ENCODE measurements at places on chromosomes 6 and 20.

- no peak for DNase-seq
- H3K27me3 ChIP-seq: peaks cover 32% of the 10 kb centered on the region
- H3K4me3 ChIP-seq: no peak overlapping the region
- no peak overlapping the region for H3K27ac ChIP-seq
- H3K36me3 ChIP-seq: peaks cover 4% of the 10 kb centered on the region
Observed at GRCh38 chr6:14105547-14105946, 12.0 kb upstream of the CD83 start.

- peaks cover 3% of the 10 kb centered on the region for H3K4me1 ChIP-seq
- H3K4me3 ChIP-seq: no peak overlapping the region
- no peaks in the 10 kb centered on the region for H3K36me3 ChIP-seq
- no peak overlapping the region for H3K27ac ChIP-seq
Observed at GRCh38 chr6:99709062-99709461, 102.4 kb downstream of the PRDM13 start.

GRCh38 chr6:11204794-11205366 is 27.6 kb downstream of the NEDD9 start:
- H3K27ac ChIP-seq: no peak overlapping the region
- H3K4me3 ChIP-seq: no peak overlapping the region
- H3K4me1 ChIP-seq: peaks cover 33% of the 10 kb centered on the region
- no peak for DNase-seq
- H3K27me3 ChIP-seq: no peaks in the 10 kb centered on the region

DNA sequence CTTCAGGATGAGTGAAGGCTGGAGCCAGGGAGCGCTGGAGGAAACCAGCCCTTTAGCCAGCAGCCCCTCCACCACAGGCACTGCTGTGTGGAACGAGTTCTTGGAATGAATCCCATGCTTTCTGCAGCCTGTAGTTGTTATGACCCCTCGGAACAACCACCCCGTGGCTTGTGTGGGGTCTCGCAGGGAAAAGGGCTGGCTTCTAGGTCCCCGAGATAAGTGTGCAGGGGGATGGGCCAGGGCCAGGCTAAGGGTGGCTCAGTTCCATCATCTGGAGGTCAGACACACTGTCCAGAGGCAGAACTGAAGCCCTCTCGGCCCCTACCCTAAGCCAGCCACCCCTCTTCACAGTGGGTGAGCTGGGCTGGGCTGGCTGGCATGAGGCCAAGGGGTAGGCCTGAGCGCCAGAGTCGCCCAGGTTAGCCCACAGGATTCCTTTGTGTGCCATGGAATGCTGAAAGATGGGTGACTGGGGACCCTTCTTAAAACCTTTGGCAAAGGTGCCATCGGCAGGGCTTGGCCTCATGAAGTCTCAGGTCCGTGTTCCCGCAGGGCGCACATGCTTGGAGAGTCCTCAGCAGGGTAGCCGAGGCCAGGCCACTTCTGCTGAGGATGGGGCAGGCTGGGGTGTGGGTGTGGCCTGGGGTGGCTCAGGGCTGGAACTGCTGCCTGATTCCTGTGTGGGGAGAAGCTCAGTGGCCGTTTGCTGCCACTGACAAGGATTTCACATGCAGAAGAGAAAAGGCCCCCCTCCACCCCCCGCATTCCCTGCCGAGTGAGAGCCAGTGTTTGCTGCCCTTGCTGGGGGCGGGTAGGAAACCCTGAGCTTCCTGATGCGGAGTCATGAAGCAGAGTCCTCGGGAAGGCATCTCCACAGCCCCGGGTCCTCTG is 24.6 kb downstream of the SPATA2 start:
- H3K4me1 ChIP-seq: peaks cover 32% of the 10 kb centered on the region
- H3K27me3 ChIP-seq: no peaks in the 10 kb centered on the region
- no peaks in the 10 kb centered on the region for H3K36me3 ChIP-seq
- no peak for DNase-seq
- H3K27ac ChIP-seq: no peak overlapping the region
- no peak overlapping the region for H3K4me3 ChIP-seq

- H3K36me3 ChIP-seq: no peaks in the 10 kb centered on the region
- DNase-seq: no peak
- no peaks in the 10 kb centered on the region for H3K4me1 ChIP-seq
- no peak overlapping the region for H3K27ac ChIP-seq
Observed at GRCh38 chr6:166115609-166116008, 52.0 kb downstream of the TBXT start.

DNA sequence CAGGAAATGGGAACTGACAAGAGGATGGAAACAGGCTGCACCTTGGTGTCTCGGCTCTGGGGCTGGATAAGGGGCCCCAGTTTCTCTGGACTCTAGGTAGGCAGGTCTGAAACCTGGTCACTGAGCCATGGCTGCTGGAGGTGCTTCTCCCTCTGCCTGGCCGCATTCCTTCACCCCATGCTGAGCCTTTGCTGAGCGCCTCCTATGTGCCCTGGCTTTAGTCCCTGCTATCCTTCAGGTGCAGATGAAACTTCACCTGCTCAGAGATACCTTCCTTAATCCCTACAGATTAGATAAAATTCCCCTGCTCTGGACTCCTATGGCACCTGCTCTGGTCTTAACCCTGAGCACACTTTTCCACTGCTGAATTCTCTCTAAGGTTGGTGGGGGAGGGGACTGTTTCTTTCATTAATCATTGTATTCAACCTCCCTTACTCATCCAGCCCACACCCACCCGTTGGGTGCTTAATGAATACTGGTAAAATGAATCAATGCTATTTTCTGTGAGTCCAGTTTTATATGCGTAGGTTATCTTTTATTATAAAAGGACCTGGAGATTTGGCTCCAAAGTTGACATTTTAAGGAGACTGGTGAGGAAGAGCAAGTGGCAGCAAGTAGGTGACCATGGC is 19.3 kb downstream of the MYLK4 start:
- no peak overlapping the region for H3K4me3 ChIP-seq
- H3K27me3 ChIP-seq: peaks cover 31% of the 10 kb centered on the region
- peaks cover 4% of the 10 kb centered on the region for H3K4me1 ChIP-seq
- H3K36me3 ChIP-seq: peaks cover 4% of the 10 kb centered on the region

- H3K27me3 ChIP-seq: no peaks in the 10 kb centered on the region
- no peaks in the 10 kb centered on the region for H3K4me1 ChIP-seq
- H3K4me3 ChIP-seq: no peak overlapping the region
- no peak for DNase-seq
Observed at GRCh38 chr6:153843420-153843819, 195.6 kb upstream of the OPRM1 start.

DNA sequence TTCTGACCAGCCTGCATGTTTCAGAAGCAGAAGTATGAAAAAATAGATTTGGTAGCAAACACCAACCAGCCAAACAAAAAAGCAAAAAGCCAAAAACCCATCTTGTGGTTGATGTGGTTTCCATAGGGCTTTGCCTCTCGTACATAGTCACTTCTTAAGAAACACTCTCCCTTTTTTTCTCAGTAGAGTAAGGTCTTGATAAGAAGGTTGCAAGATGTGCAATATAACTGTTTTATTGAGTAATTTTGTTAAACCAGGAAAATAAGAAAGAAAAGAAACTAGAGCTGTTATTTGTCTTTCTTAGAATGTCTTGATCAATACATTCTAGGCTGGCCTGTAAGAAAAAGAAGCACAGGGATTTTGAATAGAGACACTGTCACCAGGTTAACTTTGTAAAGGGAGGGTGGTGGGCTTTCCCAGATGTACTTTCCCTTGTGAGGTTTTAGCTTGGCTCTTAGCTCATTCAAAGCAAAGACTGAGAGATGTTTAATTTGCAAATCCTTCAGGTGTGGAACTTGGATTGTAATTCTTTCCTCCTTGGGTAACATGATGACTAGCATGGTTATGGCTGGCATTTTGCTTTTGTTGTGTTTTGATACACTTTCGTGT is 49.7 kb downstream of the AKAP12 start:
- no peak overlapping the region for H3K4me3 ChIP-seq
- DNase-seq: no peak
- H3K36me3 ChIP-seq: peaks cover 3% of the 10 kb centered on the region
- peaks cover 66% of the 10 kb centered on the region for H3K27me3 ChIP-seq
- peaks cover 20% of the 10 kb centered on the region for H3K4me1 ChIP-seq

- peaks cover 2% of the 10 kb centered on the region for H3K36me3 ChIP-seq
- DNase-seq: no peak
- no peaks in the 10 kb centered on the region for H3K27me3 ChIP-seq
- H3K27ac ChIP-seq: no peak overlapping the region
Observed at GRCh38 chr6:149140910-149141290, 176.6 kb upstream of the TAB2 start.

GRCh38 chr6:83707829-83708545 is 914 bp downstream of the SNAP91 start:
- H3K27ac ChIP-seq: no peak overlapping the region
- peaks cover 2% of the 10 kb centered on the region for H3K36me3 ChIP-seq

- H3K27me3 ChIP-seq: peaks cover 16% of the 10 kb centered on the region
- H3K36me3 ChIP-seq: no peaks in the 10 kb centered on the region
- no peak for DNase-seq
- H3K4me1 ChIP-seq: peaks cover 2% of the 10 kb centered on the region
Observed at GRCh38 chr20:63394069-63394919, 33.1 kb upstream of the CHRNA4 start.

- no peak overlapping the region for H3K4me3 ChIP-seq
- DNase-seq: no peak
- no peak overlapping the region for H3K27ac ChIP-seq
- peaks cover 6% of the 10 kb centered on the region for H3K4me1 ChIP-seq
- H3K27me3 ChIP-seq: peaks cover 64% of the 10 kb centered on the region
- H3K36me3 ChIP-seq: no peaks in the 10 kb centered on the region
Observed at GRCh38 chr6:21601339-21601923, 7.9 kb downstream of the SOX4 start.

DNA sequence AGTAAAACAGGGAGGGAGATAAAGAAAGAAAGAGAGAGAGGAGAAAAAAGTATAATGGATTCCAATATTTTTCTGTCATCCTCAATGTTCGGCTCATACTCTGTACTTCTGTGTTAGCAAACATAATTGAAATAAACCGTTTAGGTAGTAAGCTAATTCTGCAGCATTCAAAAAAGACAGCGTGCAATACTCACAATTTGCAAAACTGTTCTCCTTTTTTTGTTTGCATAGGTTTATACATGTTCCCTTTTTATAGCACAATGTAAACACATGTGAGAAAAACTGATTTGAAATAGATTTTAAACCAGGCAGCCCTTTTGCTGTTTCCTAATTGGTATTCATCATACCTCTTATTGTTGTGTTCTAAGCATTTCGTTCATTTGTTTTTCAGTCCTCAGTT is 188.9 kb downstream of the PLCB1 start:
- H3K4me3 ChIP-seq: no peak overlapping the region
- peaks cover 2% of the 10 kb centered on the region for H3K36me3 ChIP-seq
- H3K4me1 ChIP-seq: peaks cover 6% of the 10 kb centered on the region
- no peaks in the 10 kb centered on the region for H3K27me3 ChIP-seq

DNA sequence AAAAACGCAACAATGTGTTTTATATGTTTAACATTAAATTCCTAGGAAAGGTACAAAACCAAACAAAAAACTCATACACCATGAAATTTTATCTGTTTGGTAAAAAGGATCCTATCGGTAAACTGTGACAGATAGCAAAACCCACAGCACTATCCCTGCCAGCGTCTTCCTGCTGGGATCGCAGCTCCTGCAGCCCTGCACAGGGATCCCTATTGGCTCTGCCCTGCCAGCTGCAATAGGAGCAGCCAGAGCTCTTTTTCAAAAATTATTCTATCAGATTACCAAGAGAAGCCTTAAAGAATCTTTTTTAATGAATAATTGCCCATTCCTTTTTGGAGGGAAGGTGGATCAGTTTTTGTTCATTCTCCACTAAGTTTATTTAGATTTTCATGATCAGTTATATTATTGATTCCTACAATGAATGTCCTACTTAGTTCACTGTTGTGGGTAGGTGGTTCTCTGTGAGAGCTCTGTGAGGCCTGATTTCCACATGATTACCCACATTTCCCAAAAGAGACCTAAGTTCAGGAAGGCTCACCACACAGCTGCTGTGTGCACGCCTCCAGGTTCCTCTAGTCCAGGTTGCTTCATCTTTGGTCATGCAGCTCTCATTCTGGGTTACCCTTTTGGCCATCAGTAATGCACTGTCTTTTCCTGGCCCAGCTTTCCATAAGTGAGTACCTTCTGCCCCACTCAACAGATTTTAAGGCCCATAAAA is 293.8 kb downstream of the FRK start:
- H3K27me3 ChIP-seq: no peaks in the 10 kb centered on the region
- no peak overlapping the region for H3K27ac ChIP-seq
- H3K4me3 ChIP-seq: no peak overlapping the region

DNA sequence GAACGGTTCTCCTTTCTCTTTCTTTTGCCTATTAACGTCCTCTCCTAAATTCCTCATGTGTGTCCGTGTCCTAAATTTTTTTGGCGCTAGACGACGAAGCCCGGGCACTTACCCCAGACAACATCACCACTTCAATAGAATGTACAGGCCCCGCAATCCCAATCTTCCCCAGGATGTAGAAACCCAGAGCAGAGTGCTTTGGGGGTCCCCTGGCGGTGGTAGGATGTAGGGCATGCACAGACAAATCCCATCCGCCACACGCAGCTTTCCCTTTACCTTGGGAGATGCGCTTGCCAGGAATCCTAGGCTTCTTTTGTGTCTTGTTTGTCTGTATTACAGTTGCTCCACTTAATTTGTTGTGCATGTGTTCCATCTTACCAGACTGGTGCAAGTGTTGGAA is 417.3 kb upstream of the ARID1B start:
- DNase-seq: no peak
- no peaks in the 10 kb centered on the region for H3K27me3 ChIP-seq
- H3K27ac ChIP-seq: no peak overlapping the region

GRCh38 chr6:98116455-98116854 is 717.9 kb upstream of the POU3F2 start:
- no peak overlapping the region for H3K27ac ChIP-seq
- no peaks in the 10 kb centered on the region for H3K36me3 ChIP-seq
- H3K4me1 ChIP-seq: no peaks in the 10 kb centered on the region

DNA sequence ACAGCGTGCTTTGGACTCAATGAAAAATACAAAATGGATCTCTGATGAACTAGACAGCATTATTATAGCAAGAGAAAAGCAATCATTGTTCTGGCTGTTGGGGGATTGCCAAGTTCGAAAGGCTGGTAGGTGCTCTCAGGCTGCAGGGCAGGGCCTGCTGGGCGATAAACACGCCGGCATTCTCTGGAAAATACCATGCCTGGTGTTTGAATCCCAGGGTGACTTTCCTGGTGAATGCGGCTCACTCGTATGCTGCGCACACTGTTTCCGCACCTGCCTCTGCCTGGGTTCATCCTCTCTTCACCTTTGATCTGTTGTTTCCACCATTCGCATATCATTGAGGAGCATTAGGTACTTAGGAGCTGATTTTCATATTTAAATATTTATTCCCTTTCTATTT is 37.4 kb downstream of the GCNT2 start:
- DNase-seq: no peak
- no peaks in the 10 kb centered on the region for H3K27me3 ChIP-seq
- peaks cover 16% of the 10 kb centered on the region for H3K4me1 ChIP-seq
- H3K4me3 ChIP-seq: no peak overlapping the region

All from T-helper 17 cell (primary cell).